ENCODE measurements at places on chromosomes 6 and 20.

DNA sequence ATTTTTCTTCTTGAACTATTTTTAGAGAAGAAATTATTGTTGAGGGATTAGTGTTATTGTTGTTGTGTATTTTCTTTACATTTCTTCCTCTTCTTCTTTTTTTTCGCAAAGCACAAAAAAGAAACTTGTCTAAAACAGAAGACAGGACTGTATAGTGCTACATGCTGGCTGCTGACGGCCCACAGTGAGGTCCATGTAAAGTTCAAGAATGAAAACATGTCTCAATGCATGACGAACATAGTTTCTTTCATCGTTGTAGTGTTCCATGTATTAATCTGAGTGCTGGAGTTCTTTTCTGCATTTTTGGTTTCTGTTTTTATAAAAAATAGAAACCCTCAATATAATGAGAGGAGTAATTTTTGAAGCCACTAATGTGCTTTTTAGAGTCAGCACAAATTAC, 462.9 kb upstream of the MARCKS start:
- DNase-seq: no peak

DNA sequence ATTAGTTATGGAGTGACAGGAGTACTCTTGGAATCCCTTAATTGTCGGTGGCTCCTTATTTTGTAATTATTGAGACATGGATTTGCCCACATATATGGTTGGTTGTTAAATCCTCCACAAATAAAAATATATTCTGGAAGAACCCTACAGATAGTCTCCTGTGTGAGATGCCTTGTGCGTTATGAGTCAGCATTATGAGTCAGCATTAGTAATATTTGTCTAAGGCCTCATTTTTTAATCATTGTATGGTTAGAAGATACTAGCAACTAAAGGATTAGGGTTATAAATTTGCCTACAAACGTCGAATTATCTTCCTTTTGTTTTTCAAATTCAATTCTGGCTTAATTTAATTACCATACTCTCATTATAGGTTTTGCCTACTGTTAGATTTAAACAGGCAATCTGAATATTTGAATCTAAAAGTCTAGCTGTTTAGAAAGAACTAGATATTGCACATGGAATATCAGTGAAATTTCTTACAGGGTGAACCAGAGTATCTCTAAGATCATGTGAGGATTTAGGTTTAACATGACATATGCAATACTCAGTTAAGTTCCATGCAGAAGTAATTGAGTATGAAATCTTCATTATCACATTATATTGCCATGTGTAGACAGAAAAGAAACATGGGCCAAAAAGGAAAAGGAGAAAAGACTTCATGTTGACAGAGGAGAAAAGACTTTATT, 5.9 kb downstream of the C6orf58 start:
- DNase-seq: no peak

DNA sequence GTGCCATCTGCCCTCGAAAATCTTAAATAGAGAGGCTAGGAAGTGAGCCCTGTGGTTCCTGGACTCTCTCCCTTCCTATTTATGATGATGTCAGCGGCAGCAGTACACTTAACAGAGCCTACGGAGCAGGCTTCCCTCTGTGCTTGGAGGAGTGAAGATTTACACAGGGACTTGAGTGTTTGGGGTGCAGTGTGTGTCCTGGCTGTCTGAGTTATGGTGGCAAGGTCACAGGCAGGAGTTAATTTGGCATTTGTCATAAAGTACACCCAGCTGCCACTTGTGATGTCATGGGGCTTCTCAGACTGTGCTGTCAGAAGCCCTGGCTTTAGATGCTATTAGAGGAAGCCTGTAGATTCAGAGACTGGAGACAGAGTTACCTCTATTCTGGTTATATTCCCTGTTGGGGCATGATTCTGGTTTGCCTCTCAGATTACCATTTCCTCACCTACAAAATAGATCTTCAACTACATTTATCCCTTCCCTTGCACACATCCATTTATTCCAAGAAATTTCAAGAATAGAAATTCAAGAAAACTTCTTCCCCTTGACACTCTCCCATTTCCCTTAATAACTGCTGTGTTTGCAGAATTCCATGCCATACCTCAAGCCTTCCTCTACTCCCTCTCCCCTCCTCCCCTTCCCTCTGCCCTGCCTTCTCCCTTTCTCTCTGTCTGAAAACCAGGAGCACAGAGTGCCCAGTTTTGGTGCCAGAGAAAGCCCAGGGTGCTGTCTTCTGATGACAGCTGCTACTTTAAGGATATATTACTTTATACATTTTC, 72.1 kb downstream of the SLC24A3 start:
- DNase-seq: no peak

DNA sequence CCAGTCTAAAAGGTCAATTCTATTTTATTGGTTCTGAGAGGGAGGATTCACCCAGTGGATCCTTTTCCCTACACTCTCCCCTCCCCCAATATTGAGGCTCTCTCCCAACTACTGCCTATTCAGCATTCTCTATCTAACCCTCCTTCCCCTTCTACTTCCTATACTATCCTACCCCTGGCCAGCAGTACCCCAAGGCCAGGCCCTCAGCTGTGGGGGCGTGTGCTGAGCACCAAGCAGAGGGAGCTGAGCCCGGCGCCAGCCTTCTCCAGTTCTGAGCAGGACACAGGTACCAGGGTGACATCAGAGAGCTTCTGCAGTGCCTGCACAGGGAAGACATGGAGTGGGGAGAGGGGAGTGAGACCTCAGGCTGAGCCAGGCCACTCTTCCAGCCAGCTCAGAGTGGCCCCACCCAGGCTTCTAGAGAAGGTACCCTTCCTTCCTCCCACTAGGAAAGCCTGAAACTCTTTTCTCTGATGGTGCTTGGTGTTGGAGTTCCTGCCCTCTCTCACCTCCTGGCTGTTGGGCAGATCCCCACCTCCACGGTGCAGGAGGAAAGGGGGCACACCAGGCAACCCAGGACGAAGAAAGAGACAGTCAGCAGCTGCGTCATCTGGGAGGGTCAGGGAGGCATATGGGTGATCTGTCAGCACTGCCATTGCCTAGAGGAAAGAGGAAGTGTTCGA, 1.9 kb downstream of the DDAH2 start:
- no peak for DNase-seq

DNA sequence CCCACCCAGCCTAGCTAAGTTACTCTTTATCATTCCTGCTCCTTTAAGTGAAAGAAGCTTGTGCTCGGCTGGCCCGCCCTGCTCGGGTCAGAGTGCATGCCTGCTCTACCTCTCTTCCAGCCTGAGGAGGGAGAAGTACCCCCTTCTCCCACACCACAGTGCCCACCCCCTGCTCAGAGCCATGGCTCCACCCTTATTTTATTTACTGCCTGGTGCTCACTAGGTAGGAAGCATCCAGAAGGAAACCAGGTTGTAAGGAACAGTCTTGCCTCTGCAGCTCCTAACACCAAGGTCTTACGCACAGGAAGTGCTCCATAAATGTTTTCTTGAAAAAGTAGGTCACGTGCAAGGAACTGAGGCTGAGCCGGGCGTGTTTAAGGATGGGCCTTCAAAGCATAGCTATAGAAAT, 105.7 kb upstream of the SNX9 start:
- no peak for DNase-seq

- no peak for DNase-seq
Observed at GRCh38 chr20:42274986-42275385, 656.8 kb upstream of the CHD6 start.

DNA sequence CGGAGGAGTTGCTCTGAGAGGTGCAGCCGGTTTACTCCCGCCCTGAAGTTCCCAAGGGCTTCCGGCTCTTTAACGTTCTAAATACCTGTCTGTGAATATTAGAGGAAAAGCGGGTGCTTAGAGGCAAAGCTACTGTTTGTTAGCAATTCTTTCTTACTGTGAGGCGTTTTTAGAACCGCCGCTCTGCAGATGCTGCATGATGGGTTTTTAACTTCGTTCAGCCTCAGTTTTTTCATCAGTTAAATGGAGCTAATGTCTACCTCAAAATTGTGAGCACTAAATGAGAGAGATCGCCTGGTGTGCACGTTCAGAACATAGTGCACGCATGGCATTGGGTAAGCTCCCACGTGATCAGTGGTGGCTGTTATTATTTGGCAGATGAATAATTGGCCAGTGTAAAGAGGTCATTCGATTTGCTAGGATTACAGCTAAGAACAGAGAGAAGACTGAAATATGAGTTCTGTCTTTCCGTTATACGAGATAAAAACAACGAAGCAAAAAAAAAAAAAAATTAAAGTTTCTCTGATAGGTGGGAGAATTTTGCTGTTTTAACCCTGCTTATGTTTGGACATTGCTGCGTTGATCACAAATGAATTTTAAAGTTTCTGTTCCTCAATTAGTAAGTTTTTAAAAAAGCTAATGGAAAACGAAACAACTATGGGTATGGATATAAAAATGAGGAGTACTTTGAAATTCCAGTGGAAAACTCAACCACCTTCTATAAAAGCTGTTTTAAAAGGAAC, 660 bp upstream of the TFB1M start:
- no peak for DNase-seq

Measured in stimulated activated CD8-positive, alpha-beta memory T cell treated with anti-CD3 and anti-CD28 coated beads, Interleukin-4, amount 100 ng/mL, for 1 hour (primary cell).